ENCODE measurements at places on chromosomes 11 and 22.
A peak's percentile ranks its signal among the peaks of the same experiment; 100 is the strongest.

GRCh38 chr11:85771568-85771967, 39.4 kb downstream of the SYTL2 start:
- no peak for DNase-seq
- H3K27ac ChIP-seq, result no peak overlapping the region
- no peak overlapping the region for H3K4me3 ChIP-seq
- H3K36me3 ChIP-seq, result no peaks in the 10 kb centered on the region
- H3K4me1 ChIP-seq, result peaks cover 14% of the 10 kb centered on the region

DNA sequence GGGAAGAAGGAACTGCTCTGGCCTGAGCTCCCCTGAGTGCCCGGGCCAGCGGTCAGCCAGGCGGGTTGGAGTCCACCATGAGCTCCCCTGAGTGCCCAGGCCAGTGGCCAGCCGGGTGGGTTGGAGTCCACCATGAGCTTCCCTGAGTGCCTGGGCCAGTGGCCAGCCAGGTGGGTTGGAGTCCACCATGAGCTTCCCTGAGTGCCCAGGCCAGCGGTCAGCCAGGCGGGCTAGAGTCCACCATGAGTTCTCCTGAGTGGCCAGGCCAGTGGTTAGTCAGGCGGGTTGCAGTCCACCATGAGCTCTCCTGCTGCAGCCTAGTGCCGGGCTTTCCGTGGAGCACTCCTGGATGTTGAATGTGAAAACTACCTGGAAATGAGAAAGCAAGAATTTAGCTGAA, 844.0 kb downstream of the TBC1D22A start:
- no peak overlapping the region for H3K4me3 ChIP-seq
- no peaks in the 10 kb centered on the region for H3K36me3 ChIP-seq
- no peak overlapping the region for H3K27ac ChIP-seq

DNA sequence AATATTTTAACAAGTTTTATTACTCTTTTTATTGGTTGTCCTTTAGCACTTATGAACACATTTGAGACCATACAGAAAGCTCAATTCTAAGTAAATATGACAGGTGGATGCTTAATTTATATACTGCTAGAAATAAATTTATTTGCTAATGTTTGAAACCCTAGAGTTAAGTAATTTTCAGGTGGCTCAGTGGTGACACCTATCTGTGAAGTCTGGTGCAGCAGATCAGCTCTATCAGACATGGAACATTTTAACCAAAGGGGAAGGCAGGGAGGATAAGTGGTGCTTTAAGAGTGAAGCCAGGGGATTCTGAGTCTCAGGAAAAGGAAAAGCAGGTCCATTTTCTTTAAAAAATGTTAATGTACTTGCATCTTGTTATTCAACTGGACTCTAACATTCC, 175.8 kb downstream of the DSCAML1 start:
- H3K36me3 ChIP-seq, result no peaks in the 10 kb centered on the region
- no peak overlapping the region for H3K4me3 ChIP-seq
- DNase-seq, result no peak
- peaks cover 3% of the 10 kb centered on the region for H3K27me3 ChIP-seq

DNA sequence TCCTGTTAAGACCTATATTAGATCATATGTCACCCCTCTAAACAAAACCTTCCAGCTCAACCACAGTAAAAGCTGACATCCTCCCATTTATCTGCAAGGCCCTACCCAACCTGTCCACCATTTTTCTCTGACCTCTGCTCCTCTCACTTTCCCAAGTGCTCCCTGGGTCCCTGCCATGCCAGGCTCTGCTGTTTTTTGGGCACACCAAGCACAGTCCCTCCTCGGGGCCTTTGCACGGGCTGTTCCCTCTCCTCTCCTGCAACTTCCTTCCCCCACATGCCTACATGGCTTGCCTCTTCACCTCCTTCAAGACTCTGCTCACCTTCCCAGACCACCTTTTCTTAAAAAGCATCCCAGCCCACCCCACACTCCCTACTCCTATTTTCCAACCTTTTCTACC, 9.8 kb downstream of the TST start:
- no peak overlapping the region for H3K4me3 ChIP-seq
- DNase-seq, result no peak
- no peak overlapping the region for H3K27ac ChIP-seq
- H3K36me3 ChIP-seq, result no peaks in the 10 kb centered on the region

DNA sequence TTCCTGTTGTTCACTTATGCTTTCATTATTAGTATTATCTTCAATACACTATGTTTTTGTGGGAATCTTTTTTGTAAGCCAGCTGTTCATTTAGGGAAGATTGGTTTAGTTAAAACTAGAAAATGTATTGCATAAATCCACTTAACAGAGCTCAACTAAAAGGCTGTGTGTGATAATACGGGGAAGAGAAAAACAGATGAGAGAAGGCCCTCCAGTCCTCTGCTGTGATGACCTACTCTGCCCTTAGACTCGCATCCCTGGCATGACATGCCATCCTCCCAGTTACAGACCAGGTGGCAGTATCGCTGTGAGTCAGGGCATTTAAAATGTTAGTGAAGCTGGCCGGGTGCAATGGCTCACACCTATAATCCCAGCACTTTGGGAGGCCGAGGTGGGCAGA, 173.4 kb upstream of the TTC12 start:
- H3K4me3 ChIP-seq, result no peak overlapping the region
- no peaks in the 10 kb centered on the region for H3K27me3 ChIP-seq
- no peaks in the 10 kb centered on the region for H3K36me3 ChIP-seq
- H3K4me1 ChIP-seq, result no peaks in the 10 kb centered on the region
- no peak overlapping the region for H3K27ac ChIP-seq

GRCh38 chr22:30115705-30116104, 35.4 kb downstream of the HORMAD2 start:
- DNase-seq, result peak; percentile 8
- H3K27ac ChIP-seq, result peak overlapping the region; percentile 9

DNA sequence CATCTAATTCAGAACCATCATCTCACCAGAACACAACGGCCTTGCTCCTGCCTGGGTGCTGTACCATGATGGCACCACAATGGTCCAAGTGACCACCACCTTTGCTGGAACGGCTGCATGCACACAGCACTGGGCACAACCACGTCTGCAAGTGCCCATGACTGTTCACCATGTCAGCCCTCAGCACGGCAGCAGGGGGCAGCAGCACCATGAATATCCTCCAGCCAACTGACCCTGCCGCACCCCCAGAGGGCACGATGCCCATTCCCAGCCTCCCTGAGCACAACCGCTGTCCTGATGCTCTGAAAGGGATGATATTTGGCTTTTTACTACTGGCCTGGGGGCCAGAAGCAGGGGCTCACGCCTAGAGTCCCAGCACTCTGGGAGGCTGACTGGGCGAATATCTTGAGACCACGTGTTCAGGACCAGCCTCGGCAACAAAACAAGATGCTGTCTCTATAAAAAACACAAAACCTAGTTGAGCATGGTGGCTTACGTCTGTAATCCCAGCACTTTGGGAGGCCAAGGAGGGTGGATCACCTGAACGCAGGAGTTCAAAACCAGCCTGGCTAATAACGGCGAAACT, 25.7 kb downstream of the DRD4 start:
- H3K27ac ChIP-seq, result no peak overlapping the region
- H3K4me1 ChIP-seq, result no peaks in the 10 kb centered on the region
- no peaks in the 10 kb centered on the region for H3K36me3 ChIP-seq

Data from astrocyte (in vitro differentiated cells and primary cell).